ENCODE measurements at places on chromosomes 16 and 17.

DNA sequence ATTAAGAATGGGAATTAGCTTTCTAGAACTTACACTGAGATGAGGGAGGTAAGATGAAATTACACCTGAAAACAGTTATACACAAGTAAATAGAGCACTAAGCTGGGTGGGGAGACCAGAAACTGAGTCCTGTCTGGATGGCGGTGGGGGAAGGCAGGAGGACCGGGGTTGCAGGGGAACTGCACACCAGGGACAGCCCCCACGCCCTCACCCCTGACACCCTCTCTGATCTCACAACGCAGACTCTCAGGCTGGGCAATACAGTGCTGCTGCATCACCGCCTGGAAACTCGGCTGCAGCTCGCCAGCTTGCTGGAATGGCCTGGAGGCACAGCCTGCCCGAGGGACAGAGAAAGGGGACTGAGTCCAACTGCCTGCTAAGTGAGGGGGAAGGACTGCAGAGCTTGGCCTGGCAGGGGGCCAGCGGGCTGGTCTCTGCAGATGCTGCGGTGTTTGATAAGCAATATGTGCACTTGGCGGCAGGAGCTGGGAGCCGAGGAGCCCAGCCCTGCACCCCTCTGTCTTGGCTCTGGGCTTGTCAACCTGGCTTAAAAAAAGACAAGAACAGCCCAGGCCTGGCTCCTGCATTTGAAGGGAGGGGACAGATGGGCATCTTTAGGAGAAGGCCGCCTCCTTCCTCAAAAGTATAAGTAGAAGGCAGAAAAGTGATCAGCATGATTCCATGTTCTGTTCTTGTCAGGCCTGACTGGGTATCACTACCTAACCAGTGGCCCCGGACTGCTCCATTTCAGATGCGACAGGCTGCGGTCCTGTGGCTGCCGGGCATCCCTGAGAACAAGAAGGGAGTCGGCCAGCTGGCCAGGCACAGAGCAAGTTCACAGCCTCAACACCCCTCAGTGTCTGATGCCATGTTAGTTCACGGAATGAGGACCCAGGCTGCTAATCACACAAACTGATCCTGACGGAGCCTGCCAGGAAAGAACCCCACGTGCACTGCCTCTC, 30.2 kb downstream of the SPHK1 start:
- DNase-seq: no peak

DNA sequence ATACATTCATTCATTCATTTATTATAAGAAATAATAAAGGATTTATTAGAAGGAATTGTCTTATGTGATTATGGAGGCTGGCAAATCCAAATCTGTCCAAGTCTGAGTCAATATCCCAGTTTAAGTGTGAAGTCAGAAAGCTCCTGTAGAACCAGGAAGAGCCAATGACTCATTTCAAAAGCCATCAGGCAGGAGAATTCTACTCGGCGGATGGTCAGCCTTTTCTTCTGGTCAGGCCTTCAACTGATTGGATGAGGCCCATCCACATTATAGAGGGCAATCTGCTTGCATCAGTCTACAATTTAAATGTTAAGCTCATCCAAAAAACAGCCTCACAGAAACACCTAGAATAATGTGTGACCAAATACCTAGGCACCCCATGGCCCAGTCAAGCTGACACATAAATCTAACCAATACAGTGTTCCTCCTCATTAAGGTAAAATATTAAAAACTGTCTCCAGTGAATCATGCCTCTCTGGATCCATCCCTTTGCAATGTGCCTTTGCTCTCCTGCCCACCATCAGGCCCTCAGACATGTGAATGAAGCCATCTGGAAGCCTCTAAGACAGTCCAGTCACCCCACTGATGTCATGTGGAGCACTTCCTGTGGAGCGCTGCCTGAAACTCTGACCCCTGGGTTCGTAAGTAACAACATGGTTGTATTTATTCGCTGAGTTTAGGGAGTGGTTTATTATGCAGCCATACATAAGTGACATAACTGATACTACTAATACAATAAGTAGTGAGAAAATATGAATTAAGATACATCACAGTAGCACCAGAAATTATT, 69.2 kb upstream of the WSB1 start:
- DNase-seq: no peak

DNA sequence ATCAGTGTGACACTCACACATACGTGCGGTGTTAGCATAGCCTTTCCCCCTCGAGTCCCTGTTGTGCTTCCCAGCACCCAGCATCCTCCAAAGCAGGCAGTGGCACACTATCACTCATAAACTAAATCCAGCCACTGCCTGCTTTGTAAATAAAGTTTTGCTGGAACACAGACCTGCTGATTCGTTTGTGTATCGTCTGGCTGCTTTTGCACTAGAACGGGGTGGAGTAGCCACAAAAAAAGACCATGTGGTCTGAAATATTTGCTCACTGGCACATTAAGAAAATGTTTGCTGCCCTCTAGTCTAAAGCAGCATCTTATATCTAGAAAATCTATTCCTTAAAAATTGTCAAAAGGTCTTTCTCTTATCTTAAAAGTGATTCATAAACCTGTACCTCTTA, 341.2 kb upstream of the ZFHX3 start:
- no peak for DNase-seq

- no peak for DNase-seq
These were observed 67.7 kb downstream of the HLF start for GRCh38 chr17:55332296-55333041.

GRCh38 chr17:82786427-82786826, 34.6 kb downstream of the TBCD start:
- no peak for DNase-seq

- DNase-seq: peak; percentile 27
These were observed 901.6 kb upstream of the GOT2 start for GRCh38 chr16:59635674-59636073.

DNA sequence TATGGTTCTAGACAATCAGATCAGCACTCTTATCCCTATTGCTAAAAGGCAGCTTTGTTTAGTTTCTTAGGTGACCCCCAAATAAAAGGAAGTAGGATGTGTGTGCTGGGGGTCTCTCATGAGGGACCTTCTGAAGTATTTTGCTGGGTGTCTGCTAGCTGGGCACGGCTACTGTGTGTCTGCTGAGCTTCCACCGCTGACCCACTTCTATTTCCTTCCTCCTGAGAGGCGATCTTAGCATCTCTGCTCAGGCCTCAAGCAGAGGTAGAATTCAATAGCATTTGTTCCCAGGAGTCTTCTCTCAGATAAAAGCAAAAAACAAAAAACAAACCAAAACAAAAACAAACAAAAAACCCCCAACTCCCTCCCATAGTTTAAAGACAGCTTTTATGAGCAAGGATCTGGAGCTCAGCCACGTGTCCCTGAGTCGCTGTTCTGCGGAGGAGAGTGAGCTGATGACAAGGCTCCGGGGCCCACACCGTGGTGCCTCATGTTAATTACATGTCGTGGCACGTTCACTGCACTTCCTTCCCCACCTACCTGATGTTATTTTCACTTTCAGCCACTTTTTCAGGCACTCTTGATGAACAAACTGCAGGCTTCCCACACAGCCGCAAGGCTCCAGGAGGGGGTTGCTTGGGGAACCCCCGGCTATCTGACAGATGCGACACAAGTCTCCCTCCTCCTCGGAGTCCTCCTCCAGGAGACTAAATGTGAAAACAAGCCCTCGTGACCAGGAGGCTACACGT, 83.5 kb downstream of the MARCHF10 start:
- DNase-seq: no peak

DNA sequence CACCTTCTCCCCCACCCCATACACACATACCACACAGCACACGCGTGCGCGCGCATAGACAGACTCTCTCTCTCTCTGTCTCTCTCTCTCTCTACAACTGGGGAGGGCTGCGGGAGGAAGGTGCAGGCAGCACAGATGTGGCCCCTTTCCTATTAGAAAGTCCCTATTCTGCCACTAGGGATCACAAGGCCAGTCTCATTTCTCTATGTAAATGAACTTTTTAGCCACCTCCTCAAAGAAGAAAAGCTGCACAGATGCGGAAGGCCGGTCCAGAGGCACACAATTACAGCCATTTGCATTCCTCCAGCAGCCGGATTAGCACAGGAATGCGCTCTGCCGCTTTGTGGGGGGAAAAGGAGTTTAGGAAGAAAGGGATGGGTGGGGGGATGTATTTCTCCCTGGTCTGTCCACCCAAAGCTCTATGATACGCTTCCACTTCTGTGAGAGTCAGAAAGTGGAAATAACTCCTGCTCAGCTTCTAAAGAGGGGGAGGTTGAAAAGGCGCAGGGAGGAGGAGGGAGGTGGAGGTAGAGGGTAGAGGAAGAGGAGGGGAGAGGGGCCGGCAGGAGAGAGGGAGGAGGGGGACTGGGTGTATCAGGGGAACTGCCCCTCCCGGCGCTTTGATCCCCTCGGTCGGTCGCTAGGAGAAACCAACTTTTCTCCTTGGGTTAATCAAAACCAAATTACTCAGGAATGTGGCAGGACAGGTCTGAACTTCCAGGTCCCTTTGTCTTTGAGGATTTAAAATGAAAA, 11.7 kb downstream of the ZFHX3 start:
- no peak for DNase-seq

GRCh38 chr17:50182783-50183420, 17.1 kb downstream of the SGCA start:
- no peak for DNase-seq

DNA sequence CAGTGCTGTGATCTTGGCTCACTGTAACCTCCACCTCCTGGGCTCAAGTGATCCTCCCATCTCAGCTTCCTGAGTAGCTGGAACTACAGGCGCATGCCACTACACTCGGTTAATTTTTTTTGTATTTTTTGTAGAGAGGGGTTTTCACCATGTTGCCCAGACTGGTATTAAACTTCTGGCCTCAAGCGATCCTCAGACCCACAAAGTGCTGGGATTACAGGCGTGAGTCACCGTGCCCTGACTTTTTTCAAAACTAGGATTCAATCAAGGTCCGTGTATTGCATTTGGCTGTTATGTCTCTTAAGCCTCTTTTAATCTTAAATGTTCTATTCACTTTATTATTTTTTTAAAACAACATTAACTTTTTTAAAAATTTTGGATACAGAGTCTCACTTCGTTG, 4.3 kb upstream of the CCL22 start:
- no peak for DNase-seq

- DNase-seq: peak; percentile 67
These were observed at the start of gene TUBG2 for GRCh38 chr17:42659079-42659931. TSS of gene TUBG2 (plus strand) at chr17:42659284. CDS start at chr17:42659504, 220 bp downstream.

GRCh38 chr17:46774108-46774737, 44.3 kb downstream of the WNT3 start:
- no peak for DNase-seq

DNA sequence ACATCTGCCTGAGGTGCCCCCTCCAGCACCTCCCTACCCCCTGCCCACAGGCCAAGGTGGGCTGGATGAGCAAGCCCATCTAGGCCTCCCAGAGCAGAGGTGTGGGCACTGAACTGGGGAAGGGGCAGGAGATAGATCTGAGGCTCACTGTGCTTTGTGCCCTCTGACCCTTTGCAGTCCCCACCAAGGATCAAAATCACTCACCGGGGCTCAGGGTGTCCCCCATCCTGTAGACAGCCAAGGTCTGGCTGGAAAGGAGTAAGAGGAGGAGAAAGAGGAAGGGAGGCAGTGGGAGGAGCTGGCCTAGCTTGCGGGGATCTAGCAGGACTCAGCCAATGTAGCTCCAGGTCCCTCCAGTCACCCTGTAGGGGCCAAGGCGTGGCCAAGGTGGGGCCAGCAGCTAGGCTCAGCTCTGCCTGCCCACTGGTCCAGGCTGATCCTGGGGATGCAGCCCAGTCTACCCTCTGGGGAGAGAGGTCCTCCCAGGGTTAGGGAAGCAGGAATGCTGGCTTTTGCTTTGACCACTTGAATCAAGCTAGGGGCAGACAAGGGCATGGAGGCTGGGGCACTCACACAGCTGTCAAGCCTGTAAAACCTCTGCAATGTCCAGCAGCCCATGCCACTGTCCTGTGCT, 1.8 kb downstream of the SLC12A4 start:
- DNase-seq: peak; percentile 34

- DNase-seq: peak; percentile 59
These were observed 11.5 kb downstream of the FLII start for GRCh38 chr17:18246880-18247612.

- no peak for DNase-seq
These were observed 150.1 kb downstream of the CYB561 start for GRCh38 chr17:63295839-63296590.

DNA sequence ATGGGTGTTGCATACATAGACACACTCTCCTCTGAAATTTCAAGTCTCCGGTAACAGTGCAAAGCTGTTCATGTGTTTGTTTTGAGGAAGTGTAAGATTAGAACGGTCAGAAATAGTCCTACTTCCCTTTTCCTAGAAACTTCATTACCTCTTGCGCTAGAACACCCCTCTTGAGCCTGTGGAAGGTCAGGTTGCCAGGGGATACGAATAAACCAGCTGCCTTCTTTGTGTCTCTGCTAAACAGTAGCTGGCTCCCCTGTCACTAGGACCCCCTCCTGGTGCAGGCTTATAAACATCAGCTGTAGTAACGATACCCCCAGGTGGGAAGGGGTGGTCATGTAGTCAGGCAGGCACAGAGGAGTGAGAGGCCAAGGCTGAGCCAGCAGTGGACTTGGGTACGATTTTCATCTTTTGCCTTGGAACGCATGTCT, 113.4 kb upstream of the RCVRN start:
- no peak for DNase-seq

GRCh38 chr16:90008708-90009145, 10.5 kb downstream of the DBNDD1 start:
- DNase-seq: no peak

DNA sequence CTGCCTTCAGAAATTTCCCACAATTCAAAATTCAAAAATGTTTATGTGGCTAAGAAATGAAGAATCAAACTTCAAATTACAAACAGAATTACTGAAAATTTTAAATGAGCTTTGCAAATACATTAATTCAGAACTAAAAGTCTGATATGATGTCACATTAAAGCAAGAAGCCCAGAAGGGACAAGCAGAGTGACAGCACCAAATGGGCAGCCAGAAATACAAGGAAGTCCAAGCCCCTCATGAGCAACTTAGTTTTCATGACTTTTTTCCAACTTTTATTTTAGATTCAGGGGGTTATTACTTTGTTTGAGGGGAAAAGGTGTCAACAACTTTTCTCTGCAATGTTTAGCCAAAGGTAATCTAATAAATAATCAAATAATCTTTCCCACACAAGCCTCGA, 21.5 kb downstream of the UBE2G1 start:
- DNase-seq: no peak

GRCh38 chr17:77352996-77353395, 212.2 kb downstream of the SEC14L1 start:
- DNase-seq: peak; percentile 31

GRCh38 chr17:82876602-82877379, 37.0 kb upstream of the ZNF750 start:
- no peak for DNase-seq

DNA sequence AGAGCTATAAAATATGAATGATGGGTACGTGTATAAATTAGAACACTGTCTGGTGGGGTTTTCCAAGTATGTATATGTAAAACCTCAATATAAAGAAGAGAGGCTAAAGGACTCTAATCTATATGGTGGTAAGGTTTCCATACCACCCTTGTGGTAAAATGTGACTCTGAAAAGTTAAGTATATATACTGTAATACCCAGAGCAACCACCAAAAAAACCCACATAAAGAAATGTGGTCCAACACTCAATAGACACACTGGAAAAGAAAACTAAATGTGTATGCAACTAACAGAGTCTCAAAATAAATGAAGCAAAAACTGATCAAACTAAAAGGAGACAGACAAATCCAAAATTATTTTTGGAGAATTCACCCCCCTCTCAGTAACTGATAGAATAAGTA, 72.2 kb downstream of the XPO6 start:
- no peak for DNase-seq
